ENCODE measurements at places on chromosomes 4 and X. TPM values are rescaled to one million over a fixed set of nuclear protein-coding genes. Genes with fewer than 3 reads are reported as not detected.

DNA sequence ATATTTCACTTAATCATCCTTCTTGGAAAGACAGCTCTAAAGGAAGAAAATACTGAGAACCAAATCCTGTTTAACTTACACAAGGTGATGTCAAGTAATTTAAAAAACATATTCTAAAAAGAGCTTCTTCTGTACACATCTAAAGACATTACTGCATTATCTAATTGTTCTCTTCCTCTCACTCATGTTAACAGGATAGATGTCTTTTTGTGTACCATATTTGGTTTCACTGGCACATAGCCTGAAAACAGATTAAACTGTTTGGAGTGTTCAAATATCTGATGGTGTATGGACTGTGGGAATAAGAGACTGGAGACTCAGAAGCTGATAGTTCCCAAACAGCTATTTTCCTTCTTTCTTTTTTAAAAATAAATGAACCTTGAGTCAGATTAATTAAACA is 213.3 kb upstream of the MAB21L2 start:
- H3K4me3 ChIP-seq, result no peak overlapping the region
- H3K4me1 ChIP-seq, result no peaks in the 10 kb centered on the region

DNA sequence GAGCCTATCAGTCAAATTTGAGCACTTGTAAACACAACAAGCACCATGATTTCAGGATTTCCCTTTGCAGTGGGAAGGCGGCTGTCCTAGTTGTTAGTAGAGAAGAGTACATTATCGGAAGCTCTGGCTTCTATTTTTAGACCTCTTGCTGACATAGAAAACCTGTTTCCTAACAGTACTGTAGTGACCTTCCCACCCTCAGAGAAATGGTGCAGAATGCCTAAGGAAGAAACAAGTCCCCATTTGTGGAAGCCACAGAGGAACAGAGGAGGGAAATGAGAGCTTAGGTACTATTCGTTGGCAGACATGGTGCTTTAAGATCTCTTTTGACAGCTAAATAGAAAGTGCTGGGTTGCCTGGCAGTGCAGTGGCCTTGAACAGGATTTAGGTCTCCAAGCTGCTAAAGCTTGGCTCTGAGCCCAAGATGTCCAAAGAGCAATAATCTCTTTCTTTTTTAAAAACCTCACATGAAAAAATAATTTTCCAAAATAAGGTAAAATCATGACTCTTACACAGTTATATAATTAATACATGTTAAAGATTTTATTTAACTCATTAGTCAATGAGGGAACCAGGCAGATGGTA is 24.9 kb downstream of the GLRA2 start:
- no peaks in the 10 kb centered on the region for H3K36me3 ChIP-seq
- H3K27ac ChIP-seq, result no peak overlapping the region
- no peaks in the 10 kb centered on the region for H3K27me3 ChIP-seq
- no peaks in the 10 kb centered on the region for H3K4me1 ChIP-seq
- no peak for DNase-seq
- H3K4me3 ChIP-seq, result no peak overlapping the region

DNA sequence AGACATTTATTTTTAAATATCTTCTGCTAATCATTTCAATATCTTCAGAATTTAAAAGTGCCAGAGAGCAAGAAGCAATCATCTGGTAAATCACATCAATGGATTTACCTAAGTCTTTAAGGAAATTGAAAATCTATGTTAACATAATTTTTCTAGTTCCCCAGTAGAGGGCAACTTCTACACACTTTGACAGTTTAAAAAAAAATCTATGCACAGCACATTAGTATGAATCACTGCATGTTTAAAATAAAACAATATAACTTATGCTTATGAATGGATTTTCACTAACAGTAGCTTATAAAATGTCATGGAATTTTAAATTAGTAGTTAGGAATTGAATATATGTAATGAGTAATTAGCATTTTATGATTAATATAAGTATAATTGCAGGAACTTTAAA is 126.5 kb downstream of the REELD1 start:
- H3K27ac ChIP-seq, result no peak overlapping the region
- no peaks in the 10 kb centered on the region for H3K27me3 ChIP-seq
- H3K4me3 ChIP-seq, result no peak overlapping the region
- no peak for DNase-seq

DNA sequence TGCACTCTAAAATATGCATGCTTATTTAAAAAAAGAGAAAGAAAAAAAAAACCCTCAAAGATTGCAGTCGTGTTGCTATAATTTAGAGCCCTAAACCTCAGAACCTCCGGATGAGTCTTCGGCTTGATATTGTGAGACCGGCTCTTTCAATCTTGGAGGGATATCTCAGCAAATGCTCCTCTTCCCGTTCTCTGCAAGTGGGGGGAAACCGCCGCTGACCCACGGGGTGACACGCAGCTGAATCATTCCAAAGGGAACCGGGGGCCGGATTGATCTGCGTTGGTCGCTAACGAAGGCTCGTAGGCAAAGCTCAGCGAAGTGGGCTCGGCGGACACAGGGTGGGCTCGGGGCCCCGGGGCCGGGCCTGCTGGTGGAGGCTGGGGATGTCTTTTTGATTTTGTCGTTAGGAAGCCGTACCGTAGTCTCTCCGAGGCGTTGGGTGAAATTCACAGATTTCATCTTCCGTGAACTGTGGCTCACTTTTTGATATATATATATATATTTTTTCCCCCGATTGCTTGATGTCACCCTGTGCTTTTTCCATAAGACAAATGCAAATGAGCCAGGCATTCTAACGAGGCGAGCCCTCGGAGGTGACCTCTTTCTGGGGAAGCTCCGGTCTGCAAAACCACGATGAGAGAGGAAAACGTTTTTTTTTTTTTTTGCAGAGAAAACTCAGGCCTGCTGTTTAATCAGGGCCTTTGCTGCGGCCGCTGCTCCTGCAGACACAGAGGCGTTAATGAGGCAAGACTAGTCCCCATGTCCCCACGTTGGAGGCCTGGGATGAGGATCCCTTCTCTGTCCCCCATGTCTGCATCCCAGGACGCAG is 110.7 kb upstream of the PPP2R3B start:
- peaks cover 11% of the 10 kb centered on the region for H3K27me3 ChIP-seq
- H3K4me1 ChIP-seq, result no peaks in the 10 kb centered on the region
- H3K4me3 ChIP-seq, result no peak overlapping the region
- no peak for DNase-seq
- no peaks in the 10 kb centered on the region for H3K36me3 ChIP-seq

DNA sequence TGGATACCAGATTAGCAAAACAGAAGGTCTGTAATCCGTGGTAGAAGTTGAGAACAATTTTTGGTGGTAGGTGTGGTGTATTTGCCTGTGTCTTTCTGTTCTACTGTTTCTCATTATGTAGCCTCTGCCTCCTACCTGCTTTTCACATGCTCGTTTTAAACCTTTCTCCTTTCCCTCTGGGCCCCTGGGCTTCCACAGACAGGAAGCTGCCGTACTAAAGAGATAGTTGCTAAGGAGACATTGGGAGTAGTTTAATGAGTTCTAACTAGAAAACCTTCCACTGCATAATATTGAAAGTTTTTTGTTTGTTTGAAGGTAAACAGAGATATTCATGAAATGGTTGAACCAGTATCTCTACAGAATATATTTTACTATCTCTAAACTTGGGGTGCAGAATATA is 107.8 kb downstream of the STOX2 start:
- DNase-seq, result no peak
- H3K4me3 ChIP-seq, result no peak overlapping the region
- no peaks in the 10 kb centered on the region for H3K27me3 ChIP-seq
- peaks cover 21% of the 10 kb centered on the region for H3K4me1 ChIP-seq
- H3K27ac ChIP-seq, result no peak overlapping the region
- peaks cover 33% of the 10 kb centered on the region for H3K36me3 ChIP-seq

GRCh38 chr4:73212982-73213730 is 45.4 kb downstream of the ANKRD17 start:
- H3K36me3 ChIP-seq, result no peaks in the 10 kb centered on the region
- H3K27ac ChIP-seq, result no peak overlapping the region
- no peak overlapping the region for H3K4me3 ChIP-seq
- DNase-seq, result no peak

- H3K27me3 ChIP-seq, result no peaks in the 10 kb centered on the region
- H3K36me3 ChIP-seq, result no peaks in the 10 kb centered on the region
- no peaks in the 10 kb centered on the region for H3K4me1 ChIP-seq
- no peak overlapping the region for H3K27ac ChIP-seq
- DNase-seq, result no peak
These were observed 795.4 kb upstream of the MAGEB2 start for GRCh38 chrX:29419774-29420553.

DNA sequence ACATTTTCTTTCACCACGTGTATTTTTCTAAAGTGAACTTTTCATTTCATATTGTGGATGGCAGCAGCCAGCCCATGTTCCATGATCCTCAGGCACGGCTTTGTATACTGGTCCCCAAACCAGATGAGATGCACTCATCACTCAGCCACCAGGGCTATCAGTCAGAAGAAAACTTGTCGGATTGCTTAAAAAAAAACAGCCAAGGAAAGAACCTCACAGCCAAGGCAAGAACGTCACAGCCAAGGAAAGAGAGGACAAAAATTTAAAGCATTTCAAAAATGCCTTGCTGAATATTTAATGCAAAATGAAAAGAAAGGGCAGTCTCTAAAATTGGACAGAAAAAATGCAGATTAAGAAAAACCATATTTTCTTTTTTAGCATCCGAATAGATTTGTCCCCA is 333.3 kb downstream of the PDGFC start:
- H3K36me3 ChIP-seq, result no peaks in the 10 kb centered on the region
- H3K4me1 ChIP-seq, result no peaks in the 10 kb centered on the region
- no peak overlapping the region for H3K27ac ChIP-seq
- no peak overlapping the region for H3K4me3 ChIP-seq

- H3K36me3 ChIP-seq, result no peaks in the 10 kb centered on the region
- DNase-seq, result no peak
- H3K27me3 ChIP-seq, result no peaks in the 10 kb centered on the region
- H3K27ac ChIP-seq, result no peak overlapping the region
- H3K4me3 ChIP-seq, result no peak overlapping the region
- H3K4me1 ChIP-seq, result no peaks in the 10 kb centered on the region
These were observed 321.9 kb downstream of the HS3ST1 start for GRCh38 chr4:11106759-11107158.

DNA sequence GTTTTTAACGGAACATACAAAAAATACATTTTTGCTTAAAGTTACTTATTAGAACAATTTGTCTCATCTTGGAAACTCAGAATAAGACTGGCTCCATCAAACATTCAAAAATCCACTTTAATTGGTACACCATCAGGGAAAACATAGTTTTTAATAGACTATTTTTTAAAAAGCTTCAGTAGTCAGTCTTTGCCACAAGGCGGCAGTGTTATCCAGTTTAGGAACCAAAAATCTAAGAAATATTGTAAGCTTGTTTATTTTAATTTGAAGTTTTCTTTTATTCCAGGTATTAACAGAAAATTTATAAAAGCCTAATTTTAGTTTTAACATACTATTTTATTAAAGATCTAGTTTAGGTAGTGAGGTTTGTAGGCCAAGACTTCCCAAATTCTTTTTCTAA is 107.7 kb downstream of the APOOL start:
- no peak overlapping the region for H3K27ac ChIP-seq
- H3K36me3 ChIP-seq, result no peaks in the 10 kb centered on the region
- H3K27me3 ChIP-seq, result no peaks in the 10 kb centered on the region
- no peak overlapping the region for H3K4me3 ChIP-seq
- no peak for DNase-seq

DNA sequence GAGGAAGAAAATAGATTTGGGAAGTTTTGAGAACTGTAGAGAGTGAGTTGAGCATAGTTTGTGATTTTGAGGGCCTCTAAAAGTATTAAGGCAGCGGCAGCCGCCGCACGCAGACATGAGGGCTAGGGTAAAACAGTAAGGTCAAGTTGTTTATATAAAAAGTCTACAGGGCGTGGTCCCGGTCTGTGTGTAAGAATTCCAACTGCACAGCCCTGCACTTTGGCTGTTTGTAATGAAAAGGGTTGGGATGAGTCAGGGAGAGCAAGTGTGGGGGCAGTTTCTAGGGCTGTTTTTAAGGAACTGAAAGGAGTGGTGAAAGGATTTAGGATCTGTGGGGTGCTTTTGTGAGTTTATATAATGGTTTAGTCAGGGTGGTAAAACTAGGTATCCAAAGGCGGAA is 55.0 kb downstream of the BEX3 start:
- H3K27ac ChIP-seq, result no peak overlapping the region
- no peaks in the 10 kb centered on the region for H3K36me3 ChIP-seq
- no peak for DNase-seq
- H3K4me3 ChIP-seq, result no peak overlapping the region
- H3K4me1 ChIP-seq, result no peaks in the 10 kb centered on the region
- no peaks in the 10 kb centered on the region for H3K27me3 ChIP-seq

DNA sequence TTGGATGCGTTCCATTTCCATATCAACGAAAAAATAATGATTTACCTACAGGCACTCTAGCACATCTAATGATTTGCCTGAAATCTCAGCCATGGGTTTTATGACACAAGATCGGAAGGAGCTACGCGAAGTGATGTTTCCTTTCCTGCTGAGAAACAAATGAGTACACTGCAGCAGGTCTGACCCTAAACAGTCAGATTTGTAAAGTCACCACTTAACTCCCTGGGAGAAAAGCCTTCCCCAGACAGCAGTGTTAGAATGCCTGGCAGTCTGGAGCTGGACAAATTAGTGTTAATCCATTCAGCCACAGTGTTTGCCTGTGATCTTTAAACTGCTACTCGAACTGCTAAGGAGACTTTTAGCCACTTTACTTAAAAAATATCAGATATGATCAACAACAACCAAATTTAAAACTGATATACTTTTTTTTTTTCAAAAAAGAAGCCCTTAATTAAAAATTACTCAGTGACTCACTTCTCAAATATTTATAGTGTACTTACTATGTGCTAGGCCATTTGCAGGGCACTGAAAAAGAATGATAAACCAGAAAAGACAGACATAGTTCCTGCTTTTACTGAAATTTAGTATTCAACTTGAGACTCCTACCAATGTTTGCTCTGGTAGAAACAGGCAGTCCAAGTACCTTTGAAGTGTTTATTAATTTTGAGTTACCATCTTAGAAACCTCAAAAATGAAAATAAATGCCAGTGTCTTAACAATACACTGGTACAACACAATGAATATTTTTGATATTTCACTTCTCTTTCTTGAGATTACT is 104.5 kb downstream of the SHISA3 start:
- no peaks in the 10 kb centered on the region for H3K27me3 ChIP-seq
- H3K36me3 ChIP-seq, result peaks cover 37% of the 10 kb centered on the region
- no peak overlapping the region for H3K4me3 ChIP-seq

GRCh38 chrX:155966876-155967275 is 30.6 kb upstream of the IL9R start:
- no peak overlapping the region for H3K27ac ChIP-seq
- H3K27me3 ChIP-seq, result no peaks in the 10 kb centered on the region
- no peaks in the 10 kb centered on the region for H3K36me3 ChIP-seq

NDNF gene
- total RNA-seq, result 10.2 TPM

STK32B gene
- 0.32 TPM for total RNA-seq

TXK gene
- total RNA-seq, result 0.43 TPM

All from heart left ventricle (tissue), 16 donors.